ENCODE measurements at places on chromosomes 6 and 20.

DNA sequence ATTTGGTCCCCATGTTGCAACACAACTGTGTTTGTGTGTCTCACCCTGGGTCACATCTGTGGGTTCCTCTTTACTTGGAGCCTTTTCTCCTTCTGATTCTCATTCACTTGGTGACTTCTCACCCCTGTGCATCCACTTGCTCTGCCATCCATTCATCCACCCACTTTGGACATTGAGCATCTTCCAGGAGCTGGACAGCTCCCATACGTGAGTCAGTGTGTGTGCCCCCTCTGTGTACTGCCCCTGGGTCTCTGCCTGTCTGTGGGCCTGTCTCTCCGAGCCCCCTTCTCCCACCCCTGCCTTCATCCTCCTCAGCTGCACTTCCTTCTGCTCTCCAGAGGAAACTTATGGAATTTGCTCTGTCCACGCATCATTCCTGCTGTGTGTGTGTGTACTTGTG is 67.8 kb upstream of the NNAT start:
- no peak for DNase-seq

- DNase-seq: no peak
These were observed 195.5 kb downstream of the RIMS1 start for GRCh38 chr6:72081871-72082270.

- no peak for DNase-seq
These were observed 36.1 kb downstream of the KCNS1 start for GRCh38 chr20:45064812-45065211.

DNA sequence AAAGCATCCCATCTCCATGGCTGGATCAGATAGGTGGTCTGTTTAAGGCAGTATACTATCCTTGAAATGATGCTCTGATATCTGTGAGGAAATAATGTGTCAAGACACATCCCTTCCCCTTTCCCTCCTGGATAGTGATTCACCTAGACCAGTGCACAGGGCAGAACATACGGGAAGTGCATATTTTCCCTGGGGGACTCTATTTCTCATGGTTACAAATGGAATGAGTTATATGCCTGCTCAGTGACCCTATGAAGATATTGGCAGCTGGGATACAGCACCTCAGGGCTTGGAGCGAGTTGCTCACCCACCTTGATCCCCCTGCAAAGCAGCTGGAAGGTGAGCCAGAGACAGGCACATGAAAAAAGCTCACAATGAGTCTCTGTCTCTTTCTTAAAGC is 67.5 kb upstream of the PRL start:
- no peak for DNase-seq

DNA sequence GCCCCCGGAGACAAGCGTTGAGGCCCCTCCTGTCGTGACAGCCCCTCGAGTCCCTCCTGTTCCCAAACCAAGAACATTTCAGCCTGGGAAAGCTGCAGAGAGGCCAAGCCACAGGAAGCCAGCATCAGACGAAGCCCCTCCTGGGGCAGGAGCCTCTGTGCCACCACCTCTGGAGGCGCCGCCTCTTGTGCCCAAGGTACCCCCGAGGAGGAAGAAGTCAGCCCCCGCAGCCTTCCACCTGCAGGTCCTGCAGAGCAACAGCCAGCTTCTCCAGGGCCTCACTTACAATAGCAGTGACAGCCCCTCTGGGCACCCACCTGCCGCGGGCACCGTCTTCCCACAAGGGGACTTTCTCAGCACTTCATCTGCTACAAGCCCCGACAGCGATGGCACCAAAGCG is 72.4 kb downstream of the SERAC1 start:
- peak; percentile 4 for DNase-seq

- DNase-seq: no peak
These were observed 22.7 kb upstream of the MCM3 start for GRCh38 chr6:52306972-52307870.

DNA sequence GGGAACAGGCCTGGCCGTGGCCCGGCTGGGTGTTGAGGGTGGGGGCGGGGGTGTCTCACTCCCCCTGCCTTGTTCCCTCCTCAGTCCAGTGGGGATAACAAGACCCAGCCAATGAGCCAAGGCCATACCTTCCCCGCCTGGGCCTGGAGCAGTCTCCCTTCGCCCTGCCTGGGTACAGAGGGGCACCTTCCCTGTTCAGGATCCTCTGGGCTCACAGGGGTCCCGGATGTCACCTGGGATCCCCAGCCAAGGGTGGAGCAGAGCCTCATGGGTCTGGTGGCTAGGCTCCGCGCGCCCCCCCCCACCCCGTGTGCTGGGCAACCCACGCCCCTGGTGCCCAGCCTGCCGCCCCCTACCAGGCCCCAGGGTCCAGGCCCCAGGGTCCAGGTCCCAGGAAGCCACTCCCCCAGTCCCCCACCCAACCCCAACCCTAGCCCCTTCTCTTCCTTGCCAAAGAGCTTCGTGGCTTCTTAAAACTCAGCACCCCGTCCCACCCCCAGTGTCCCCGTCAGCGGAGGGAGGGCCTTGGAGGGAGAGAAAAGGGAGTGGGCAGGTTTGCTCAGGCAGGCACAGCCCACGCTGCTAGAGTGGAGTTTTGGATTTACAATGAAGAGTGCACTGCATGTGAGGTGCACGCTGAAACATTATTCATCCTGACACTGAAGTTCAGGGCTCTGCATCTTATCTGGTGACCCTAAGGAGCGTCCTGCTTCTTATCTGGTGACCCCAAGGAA is 11.8 kb downstream of the HRH3 start:
- DNase-seq: no peak

- DNase-seq: no peak
These were observed 60.5 kb downstream of the CD164 start for GRCh38 chr6:109321752-109322151.

- no peak for DNase-seq
These were observed 93.3 kb downstream of the ADGRB3 start for GRCh38 chr6:68728159-68728979.

GRCh38 chr6:167492100-167492449 is 167.2 kb downstream of the TTLL2 start:
- DNase-seq: no peak

DNA sequence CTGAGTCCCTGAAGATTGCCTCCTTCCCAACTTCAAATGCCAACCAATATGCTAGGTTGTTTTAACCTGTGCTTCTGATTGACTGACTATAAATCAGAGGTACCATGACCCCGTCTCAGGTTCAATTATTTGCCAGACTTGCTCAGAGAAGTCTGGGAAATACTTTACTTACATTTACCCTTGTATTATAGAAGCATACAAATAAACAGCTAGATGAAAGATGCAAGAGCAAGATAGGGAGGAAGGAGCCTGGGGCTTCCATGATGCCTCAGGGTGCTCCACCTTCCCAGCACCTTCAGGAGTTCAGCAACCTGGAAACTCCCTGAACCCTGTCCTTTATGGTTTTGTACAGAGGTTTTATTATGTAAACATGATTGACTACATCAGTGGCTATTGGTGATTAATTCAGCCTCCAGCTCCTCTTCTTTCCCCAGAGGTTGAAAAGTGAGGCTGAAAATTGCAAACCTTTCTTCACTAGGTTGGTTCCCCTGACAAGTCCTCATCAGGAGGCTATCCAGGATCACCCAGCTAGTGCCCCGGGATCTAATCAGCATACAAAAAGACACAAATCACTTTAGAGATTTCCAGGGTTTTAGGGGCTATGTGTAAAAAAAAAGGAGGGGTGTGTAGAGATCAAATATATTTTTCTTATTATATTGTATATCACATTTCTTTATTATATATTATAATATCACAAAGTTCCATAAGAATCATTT is 547.7 kb downstream of the EPM2A start:
- no peak for DNase-seq

GRCh38 chr6:106083618-106084017 is 2.5 kb upstream of the PRDM1 start:
- no peak for DNase-seq

DNA sequence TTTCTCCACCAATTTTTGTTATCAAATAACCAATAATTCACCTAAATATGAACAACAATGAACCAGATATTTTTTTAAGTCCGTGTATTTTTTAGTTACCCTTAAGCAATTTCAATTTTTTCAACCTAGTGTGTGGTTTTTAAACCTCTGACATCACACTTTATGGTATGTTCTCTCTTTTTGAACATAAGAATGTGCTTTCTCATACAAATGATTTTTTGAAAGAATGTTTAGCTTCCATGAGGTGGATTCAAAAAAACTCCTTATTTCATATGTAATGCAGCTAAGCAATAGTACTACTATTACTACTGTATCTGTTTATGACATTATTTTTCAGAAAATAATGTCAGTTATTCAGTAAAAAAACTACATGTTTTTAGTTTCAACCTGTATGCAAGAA is 19.4 kb upstream of the MEI4 start:
- DNase-seq: no peak

- DNase-seq: no peak
These were observed 98.4 kb upstream of the PREP start for GRCh38 chr6:105501246-105501645.

- DNase-seq: no peak
These were observed 138.4 kb upstream of the TNFAIP3 start for GRCh38 chr6:137728386-137729349.

DNA sequence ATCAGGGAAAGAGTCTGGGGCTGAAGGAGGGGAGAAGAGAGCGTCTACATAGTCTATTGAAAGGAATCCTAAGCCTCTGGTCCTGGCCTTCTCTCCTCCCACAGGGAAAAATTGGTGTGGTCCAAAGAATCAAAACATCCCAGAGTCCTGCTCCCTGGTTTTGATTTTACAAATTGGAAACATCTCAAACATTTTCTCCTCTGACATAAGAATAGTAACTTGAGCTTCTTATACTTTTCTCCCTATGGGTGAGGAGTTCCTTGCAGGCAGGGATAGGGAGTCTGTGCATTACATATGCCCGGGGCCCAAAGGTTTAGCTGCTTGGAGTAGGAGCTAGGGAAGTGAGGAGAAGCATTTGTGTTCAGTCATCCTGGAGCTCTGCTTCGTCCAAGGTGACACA is 120.0 kb upstream of the GGTLC1 start:
- no peak for DNase-seq

- DNase-seq: no peak
These were observed 87.1 kb upstream of the POU3F2 start for GRCh38 chr6:98747273-98747672.

GRCh38 chr6:31948753-31949413 is 3.0 kb downstream of the CFB start:
- DNase-seq: no peak

DNA sequence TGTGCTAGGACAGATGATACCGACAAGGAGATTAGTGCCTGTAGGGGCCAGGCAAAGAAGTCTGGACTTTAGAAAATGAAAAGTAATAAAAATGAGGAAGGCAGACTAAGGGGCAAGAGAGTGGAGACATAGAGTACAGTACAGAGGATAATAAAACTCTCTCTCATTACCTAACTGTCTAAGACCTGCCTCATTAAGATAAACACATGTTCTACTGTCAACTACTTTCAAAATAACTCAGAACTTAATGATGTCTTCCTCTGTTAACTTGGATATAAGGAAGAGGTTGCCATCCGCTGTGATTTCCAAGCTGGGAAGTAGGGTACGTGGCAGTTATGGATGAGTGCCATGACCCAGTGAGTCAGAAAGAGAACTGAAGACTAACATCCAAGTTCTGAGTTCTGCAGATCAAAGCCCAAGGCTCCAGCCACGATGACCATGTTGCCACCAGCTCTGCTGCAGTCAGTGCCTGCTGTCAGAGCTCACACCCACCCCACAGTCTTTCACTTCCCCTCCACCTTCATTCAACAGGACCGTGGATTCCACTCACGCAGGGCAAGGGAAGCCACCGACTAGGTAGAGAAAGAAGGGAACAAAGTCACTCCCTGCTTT is 81.8 kb downstream of the KIF16B start:
- no peak for DNase-seq

DNA sequence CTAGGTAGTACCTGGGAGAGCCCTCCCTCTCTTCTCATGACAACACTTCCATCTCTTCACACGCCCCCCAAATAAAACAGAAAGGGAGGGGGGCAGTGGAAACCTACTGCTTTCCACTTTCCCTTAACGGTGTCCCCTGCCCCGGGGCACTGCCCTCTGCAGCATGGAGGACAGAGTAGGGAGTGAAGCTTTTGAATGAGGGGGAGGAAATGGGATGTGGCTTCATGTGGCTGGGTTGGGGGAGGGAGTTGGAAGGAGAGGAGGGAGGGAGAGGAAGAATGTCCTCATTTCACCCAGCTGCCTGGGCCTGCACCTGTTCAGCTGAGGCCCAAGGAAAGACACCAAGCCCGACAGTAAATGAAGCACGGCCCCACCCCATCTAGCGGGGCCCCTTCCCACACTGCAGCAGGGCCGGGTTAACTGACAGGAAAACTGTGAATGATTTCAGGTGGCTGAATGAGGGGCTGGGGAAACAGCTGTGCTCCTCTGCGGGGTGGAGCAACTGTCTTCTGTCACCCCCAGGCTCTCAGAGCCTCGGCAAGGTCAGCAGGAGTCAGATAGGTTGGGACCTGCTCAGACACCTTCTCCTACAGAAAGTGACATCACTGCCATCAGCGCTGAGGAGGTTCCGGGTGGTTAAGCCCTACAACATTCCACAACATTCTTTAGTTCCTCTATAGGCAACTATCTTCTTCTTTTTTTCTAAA is 40.0 kb upstream of the TAF8 start:
- no peak for DNase-seq

GRCh38 chr6:27693766-27694546 is 218.2 kb downstream of the OR2B2 start:
- no peak for DNase-seq

DNA sequence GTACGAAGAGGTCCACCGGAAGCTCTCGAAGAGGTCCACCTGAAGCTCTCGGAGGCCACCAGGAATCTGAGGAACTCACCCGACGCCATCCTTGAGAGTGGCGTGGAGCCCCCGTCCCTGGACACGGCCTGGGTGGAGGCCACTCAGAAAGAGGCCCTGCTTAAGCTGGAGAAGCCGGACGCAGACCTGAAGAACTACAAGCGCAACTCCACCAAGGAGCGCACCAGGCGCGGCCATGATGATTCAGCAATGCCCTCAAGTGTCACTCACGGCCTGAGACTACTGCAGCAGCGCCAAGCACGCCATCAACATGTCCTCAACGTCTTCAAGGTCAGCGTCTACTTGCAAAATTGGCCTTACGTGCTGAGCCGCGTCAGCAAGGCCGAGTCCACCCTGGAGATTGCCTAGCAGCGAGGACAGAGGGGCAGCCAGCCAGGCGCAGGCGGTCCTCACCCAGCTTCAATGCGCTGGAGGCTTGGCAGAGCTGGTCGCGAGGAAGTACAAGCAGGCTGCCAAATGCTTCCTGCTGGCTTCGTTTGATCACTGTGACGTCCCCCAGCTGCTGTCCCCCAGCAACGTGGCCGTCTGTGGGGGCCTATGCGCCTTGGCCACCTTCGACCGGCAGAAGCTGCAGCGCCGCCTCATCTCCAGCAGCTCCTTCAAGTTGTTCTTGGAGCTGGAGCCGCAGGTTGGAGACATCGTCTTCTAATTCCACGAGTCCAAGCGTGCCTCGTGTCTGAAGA is 7.7 kb upstream of the GJA10 start:
- DNase-seq: no peak

- no peak for DNase-seq
These were observed 40.4 kb upstream of the NAA20 start for GRCh38 chr20:19976595-19977372.

- DNase-seq: no peak
These were observed 52.6 kb upstream of the MC3R start for GRCh38 chr20:56195946-56196345.
